Renal pelvis (tissue), 12 donors: ENCODE measurements at places on chromosomes 5 and 9. TPM values are rescaled to one million over a fixed set of nuclear protein-coding genes. Genes with fewer than 3 reads are reported as not detected.

Gene IL9
- polyA plus RNA-seq = not detected

Gene CERCAM
- polyA plus RNA-seq = 48.0 TPM

Gene SEMA4D
- 48.5 TPM for polyA plus RNA-seq

Gene SMIM23
- not detected for polyA plus RNA-seq
